Uterus (tissue), 4 donors: ENCODE measurements at places on chromosomes 6 and 20. TPM values are rescaled to one million over a fixed set of nuclear protein-coding genes. Genes with fewer than 3 reads are reported as not detected.

DNA sequence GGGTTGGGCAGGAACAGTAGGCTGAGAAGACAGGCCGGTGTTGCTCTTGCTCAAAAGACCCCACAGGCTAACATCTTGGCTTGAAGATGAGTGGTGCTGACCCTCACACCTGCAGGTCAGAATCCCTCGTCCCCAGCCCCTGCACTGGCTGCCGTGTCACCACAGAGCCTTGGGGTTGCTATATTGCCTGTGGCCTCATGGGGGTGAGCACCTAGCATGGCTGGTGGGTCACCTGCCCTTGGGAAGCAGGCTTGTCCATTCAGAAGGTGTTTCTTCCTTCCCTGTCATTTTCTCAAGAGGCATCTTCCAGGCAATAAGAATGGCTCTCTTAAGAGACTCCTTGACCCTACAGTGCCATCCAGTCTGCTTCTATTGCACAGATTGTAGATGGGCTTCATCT, 7.7 kb downstream of the SLC22A16 start:
- no peaks in the 10 kb centered on the region for H3K27me3 ChIP-seq
- no peaks in the 10 kb centered on the region for H3K4me1 ChIP-seq
- no peak overlapping the region for H3K27ac ChIP-seq
- H3K4me3 ChIP-seq, result no peak overlapping the region
- no peaks in the 10 kb centered on the region for H3K36me3 ChIP-seq

DNA sequence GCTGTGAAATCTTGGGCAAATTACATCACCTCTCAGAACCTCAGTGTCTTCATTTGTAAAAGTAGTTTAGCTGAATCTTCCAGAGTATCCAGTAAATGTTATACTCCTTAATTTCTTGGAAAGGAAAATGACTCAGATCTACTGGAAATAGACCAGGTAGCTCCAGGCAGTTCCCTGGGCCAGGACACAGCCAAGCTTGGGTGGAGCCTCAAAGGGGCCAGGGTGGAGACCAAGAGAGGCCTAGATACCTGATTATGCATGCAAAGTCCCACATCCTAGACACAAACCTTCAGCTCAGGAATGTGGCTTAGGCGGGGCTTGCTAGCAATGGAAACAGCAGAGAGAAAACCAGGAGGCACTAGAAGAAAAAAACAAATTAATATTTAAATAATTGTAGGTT, 272.8 kb downstream of the MAFB start:
- no peak overlapping the region for H3K4me3 ChIP-seq
- H3K27ac ChIP-seq, result no peak overlapping the region
- no peak for DNase-seq
- H3K4me1 ChIP-seq, result no peaks in the 10 kb centered on the region
- H3K27me3 ChIP-seq, result no peaks in the 10 kb centered on the region

GRCh38 chr6:6810727-6811126, 222.2 kb downstream of the LY86 start:
- H3K36me3 ChIP-seq, result no peaks in the 10 kb centered on the region
- H3K27ac ChIP-seq, result no peak overlapping the region
- no peaks in the 10 kb centered on the region for H3K4me1 ChIP-seq

The KCNQ5 gene
- total RNA-seq, result not detected

The SLC26A8 gene
- 0.07 TPM for total RNA-seq

- no peaks in the 10 kb centered on the region for H3K27me3 ChIP-seq
- H3K4me3 ChIP-seq, result no peak overlapping the region
- no peak for DNase-seq
- H3K27ac ChIP-seq, result no peak overlapping the region
Measured at GRCh38 chr20:33013701-33014326, 6.3 kb downstream of the BPIFB2 start.

DNA sequence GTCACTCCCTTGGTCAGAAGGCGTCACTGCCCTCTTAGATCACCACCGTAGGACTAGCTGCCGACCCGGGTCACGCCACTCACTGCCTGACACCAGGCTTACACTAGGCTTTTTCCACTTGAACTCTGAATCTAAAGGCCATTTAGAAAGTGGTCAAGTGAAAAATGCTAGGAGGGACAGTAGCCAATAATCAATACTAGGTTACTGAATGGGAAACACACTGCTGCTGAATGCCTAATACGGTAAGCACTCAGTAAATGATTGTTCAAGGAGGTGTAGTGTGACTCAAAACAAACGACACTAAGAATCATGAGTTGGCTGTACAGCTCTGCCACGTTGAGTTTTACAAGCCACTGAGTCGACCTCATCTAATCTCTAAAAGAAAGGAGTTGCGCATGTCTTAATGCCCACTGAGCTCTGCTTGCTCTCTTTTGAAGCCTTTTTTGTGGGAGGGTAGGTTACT, 760 bp upstream of the IBTK start:
- peak overlapping the region; percentile 94 for H3K27ac ChIP-seq
- DNase-seq, result no peak
- H3K4me3 ChIP-seq, result peak overlapping the region; percentile 73
- no peaks in the 10 kb centered on the region for H3K36me3 ChIP-seq
- H3K27me3 ChIP-seq, result no peaks in the 10 kb centered on the region

The MCUR1 gene
- 13.8 TPM for total RNA-seq

- no peaks in the 10 kb centered on the region for H3K27me3 ChIP-seq
- DNase-seq, result no peak
Measured at GRCh38 chr20:1761116-1761515, 103.5 kb upstream of the SIRPG start.

DNA sequence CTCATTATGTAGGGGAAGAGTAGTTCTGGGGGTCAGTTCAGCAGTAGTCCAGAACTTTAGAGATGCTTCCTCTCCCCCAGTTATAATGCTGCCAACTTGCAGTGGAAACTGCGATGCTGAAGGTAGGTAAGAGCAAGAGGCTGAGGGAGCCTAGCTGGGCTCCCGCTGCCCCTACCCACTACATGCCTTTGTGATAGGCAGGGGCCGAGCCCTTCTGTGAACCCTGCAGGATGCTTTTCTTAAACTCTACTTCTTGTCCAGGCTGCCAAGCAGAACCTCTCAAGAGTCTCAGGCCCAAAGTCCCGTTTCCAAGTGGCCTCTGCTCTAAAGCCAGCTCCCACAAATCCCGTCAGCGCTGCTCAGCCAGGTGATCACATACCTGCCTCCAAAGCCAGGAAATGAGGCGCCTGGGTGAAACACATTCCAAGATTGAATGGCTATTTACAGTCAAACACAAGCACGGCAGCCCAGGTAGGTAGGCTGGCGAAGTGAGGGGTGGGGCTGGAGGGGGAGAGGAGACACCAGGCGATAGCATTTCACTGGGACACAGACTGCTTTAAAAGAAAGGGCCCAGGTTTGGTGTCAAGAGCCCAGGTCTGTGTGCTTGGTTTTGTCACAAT, 150.7 kb downstream of the CD24 start:
- no peaks in the 10 kb centered on the region for H3K4me1 ChIP-seq
- no peaks in the 10 kb centered on the region for H3K27me3 ChIP-seq
- H3K27ac ChIP-seq, result no peak overlapping the region
- DNase-seq, result no peak
- H3K36me3 ChIP-seq, result no peaks in the 10 kb centered on the region
- no peak overlapping the region for H3K4me3 ChIP-seq
